Stimulated activated naive CD8-positive, alpha-beta T cell treated with anti-CD3 and anti-CD28 coated beads, Interleukin-15, amount 100 ng/mL, for 72 hours (primary cell): ENCODE measurements at places on chromosomes 6 and 20.

- DNase-seq: peak; percentile 70
Observed at GRCh38 chr6:148203970-148204369, 138.7 kb upstream of the SASH1 start.

GRCh38 chr6:121823437-121823851, 388.0 kb downstream of the GJA1 start:
- DNase-seq: no peak

DNA sequence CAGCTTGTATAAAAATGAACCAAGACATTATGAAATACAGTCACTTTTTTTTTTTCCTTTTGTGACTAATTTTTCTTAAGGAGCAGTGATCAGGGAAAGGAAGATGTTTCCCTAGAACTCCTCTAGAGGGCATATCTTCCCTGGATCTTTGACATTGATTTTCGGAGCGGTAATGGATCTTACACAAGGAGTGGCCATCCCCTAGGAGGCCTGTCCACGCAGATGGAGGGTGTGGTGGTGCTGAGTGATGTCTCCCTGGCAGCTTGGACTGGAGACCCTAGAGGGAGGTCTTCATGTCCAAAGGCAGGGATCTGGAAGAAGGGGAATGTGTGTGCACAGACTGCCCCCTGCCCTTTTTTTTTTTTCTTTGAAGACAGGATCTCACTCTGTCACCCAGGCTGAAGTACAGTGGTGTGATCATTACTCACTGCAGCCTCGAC, 7.0 kb upstream of the KIFC1 start:
- no peak for DNase-seq

GRCh38 chr6:163729127-163729872, 314.8 kb downstream of the QKI start:
- DNase-seq: no peak

DNA sequence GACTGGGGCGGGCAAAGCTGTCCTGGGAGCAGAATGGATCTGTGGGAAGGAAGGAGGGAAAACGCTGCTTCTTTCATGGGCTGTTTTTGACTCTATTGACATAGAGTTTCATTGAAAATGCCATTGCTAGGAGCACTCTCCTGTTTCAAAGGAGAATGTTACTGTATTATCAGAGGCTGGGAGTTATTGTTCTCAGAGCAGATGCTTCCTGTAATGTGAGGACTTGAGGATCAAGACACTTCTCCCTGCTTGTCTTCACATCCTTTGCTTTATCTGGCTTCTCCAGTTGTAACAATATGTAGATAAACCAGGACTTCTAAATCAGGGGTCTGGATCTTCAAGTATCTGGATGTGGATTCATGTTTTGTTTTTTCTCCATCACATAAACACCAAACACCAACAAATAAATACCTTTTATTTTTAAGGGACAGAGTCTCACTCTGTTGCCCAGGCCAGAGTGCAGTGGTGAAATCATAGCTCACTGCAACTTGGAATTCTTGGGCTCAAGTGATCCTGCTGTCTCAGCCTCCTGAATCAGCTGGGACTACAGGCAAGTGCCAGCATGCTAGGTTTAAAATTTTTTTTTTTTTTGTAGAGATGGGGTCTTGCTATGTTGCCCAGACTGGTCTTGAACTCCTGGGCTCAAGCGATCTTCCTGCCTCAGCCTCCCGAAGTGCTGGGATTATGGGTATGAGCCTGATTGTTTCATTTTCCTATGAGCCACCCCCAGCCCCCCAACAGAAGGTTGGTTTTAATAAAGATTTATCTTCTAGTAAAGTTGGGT, 3.9 kb downstream of the CD109 start:
- DNase-seq: no peak

- peak; percentile 7 for DNase-seq
Observed at GRCh38 chr20:32969356-32970114, 34.7 kb downstream of the SUN5 start.

DNA sequence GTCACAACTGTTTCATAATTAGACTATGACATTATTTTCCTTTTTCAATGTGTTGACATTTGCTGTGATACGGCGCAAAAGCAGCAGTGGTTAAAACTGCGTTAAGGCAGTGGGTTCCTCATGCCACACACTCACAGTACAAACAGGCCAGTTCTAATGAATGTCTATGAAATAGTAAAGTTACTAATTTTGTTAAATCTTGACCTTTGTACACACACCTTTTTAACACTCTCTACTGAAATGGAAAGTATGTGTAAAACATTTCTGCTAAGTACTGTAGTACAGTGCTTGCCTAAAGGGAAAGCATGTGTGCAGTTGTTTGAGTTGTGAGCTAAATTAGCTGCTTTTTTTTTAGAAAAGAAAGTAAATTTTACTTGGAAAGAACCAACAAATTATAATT, 60.3 kb downstream of the CDS2 start:
- DNase-seq: no peak

DNA sequence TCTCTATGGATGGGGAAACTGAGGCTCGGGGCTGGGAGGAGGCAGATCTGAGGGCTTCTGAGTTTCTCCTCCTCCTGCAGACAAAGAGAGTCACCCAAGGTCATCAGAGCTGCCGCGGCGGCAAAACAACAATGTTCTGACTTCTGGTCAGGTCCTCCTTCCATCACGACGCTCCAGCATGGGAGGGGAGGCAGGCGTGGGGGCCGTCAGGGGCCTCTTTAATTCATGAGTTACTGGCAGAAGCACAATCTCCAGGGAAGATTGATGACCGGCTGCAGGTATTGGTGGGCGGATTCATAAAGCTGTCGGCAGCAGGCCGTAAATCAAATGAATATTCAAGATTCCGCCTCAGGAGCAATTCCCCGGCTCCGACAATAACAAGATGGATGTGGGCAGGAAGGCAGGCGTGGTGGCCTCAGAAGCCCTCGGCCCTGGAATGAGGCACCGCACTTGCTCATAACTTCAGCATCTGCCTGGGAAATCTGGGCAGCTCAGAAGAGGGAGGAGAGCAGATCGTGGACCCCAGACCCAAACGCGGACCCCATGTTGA, 19.1 kb downstream of the PCK1 start:
- no peak for DNase-seq

- no peak for DNase-seq
Observed at GRCh38 chr20:32779500-32780211, 17.5 kb downstream of the DNMT3B start.

- peak; percentile 53 for DNase-seq
Observed at GRCh38 chr6:30615219-30615957, 1.7 kb downstream of the PPP1R10 start.

DNA sequence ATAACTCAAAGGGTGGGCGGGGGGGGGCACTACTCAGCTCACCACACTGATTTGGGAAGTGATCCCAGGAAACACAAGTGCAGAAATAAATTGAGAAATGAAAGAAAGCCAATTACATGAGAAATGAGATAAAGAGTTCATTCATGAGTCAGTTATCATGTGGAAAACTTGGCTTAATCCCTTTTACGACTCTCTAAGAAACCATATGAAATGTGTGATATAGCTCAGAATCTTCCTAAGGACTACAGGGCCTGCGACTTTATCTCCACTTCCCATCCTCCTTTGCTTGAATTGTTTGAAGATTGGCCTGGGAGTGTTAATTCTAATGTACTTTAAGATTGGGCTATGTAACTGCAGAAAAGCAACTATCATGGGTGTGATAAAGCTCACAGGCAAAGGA, 3.6 kb upstream of the BTN2A2 start:
- no peak for DNase-seq

GRCh38 chr20:21396599-21397340, 556 bp downstream of the NKX2-4 start:
- no peak for DNase-seq

DNA sequence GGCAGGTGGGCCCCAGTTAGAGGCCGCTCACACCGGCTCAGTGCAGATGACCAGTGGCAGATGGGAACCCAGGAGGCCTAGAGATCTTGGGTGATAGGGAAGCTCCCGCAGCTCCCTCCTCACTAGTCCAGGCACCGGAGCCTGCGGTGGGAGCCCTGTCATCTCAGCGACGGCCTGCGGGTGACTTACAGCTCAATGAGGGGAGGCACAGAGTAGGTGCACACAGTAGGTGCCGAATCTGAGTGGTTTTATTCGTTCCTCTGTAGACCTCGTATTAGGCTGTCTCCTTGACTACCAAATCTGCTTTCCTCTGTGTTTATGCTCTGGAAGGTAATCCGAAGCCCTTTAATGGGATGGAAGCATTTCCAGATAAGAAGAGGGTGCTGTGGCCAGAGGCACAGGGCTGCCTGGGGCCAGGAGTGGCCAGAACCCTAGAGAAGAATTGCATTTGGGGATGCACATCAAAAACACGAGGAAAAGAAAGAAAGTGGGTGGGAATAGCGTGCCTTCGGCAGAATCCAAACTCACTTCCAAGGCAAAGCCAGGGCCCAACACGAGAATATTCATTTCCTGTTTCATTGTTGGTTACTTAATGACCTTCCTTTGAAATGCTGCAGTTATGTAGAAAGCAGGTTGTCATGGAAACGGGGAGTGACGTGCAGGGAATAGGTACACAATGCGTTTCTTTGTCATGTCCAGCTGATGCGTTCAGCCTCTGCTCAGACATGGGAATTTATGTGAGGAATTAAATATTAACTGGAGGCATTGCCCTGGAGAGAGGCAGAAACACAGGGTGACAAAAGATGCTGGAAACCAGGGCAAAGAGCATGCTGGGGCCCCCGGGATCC, 24.7 kb downstream of the MYT1 start:
- no peak for DNase-seq

DNA sequence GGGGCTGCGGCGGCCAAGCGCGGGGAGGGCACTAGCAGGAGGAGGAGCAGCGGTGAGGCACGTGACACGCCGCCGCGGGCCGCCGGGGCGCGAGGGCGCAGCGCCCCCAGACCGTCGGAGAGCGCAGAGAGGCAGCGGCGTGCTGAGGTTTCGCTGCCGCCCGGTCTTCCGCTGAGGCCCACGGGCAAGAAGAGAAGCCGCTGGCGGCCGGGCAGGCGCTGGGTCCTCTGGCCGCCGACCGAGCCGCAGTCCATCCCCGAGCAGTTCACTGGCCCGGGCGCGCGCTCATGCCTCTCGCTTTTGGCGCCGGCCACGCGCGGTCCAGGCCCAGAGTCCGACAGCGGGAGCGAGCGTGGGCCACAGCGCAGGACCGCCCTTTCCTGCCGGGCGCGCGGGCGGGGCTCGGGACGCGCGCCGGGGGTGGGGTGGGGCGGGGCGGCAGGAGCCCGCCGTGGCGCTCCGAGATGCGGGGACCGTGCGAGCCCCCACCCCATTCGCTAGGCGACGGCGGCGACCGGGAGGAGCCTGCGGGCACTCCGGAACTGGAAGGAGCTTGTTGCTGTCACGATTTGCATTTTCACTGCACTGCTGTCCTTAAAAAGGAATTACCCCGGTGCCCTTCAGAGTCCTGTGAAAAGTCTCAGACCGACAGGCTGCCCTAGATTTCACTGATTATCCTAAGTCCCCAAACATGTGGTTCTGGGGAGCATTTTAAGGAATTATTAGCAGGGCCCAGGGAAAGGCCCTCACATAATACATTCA, at the start of gene MCUR1:
MCUR1 (minus strand) TSS at position 382 of the 762 bp plus-strand sequence; CDS start at position 254, 128 bp downstream.
- DNase-seq: peak; percentile 85

DNA sequence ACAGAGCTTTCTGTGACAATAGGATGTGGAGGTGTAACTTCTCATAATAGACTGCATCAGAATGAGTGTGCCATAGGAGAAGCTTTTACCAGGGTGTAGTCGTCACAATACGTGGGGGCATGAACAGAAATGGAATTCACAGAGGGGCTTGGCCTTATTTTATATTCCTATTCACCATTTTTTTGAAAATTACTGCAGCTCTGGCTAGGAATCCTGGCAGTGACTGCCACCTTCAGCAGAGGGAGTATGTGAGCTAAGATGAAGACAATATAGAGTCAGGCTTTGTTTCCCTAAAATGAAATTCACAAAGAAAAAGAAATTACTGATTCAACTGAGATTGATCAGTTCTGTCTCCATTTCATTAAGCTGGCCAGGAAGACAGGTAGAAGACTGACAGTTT, 13.9 kb downstream of the TOMM6 start:
- DNase-seq: no peak

DNA sequence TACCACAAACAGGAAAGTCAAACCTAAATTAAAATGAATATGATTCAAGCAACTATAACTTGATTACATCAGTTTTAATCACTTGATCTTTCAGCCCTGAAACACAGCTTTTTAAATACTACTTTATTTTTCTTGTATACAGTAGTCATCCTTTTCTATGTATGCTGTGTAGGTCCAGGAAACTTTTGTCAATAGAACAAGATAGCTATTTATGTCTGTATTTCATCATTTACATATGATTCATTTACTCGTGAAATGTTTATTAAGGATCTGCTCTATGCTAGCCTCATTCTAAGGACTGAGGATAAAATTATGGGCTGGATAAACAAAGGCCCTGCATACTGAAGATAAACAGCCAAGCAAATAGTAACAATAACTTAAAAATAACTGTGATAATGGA, 930.2 kb downstream of the TFAP2A start:
- no peak for DNase-seq

GRCh38 chr6:99614430-99615186, 8.0 kb downstream of the PRDM13 start:
- DNase-seq: peak; percentile 26

DNA sequence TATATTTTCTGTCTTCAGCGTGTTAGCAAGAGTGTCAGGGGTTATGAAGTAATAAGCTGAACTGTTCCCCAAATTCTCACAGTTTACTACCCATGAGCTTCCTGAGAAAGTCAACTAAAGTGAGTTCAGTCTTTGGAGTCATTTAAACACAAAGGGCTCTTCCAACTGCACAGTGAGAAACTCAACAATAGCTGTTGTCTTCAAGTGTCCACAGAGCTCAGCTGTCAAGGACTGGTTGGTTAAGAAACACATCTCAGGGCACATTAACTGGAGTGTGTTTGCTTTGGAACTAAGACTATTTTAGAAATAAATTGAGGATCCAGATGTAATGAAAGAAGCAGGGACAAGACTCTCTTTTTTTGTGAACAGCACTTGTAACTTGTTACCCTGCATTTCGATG, 241.4 kb upstream of the SOX4 start:
- DNase-seq: no peak

DNA sequence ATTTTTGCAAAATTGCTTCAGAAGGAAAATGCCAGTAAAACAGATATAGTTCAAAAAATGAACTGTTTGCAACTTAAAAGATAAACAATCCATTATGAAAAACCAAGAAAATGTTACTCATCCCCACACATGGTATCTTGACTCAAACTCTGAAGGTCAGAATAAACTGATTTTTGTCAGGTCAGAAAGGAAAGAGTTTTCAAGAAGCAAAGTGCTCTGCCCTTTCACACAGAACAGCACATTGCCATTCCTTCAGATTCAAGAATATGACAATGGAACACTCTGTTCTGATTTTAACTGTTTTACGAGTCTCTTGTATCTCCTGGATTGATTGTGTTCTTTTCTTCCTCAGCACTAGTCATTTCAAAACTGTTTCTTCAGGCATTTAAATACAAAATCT, 33.8 kb upstream of the NT5E start:
- no peak for DNase-seq

- no peak for DNase-seq
Observed at GRCh38 chr6:168726312-168726856, 285.4 kb downstream of the SMOC2 start.

- DNase-seq: no peak
Observed at GRCh38 chr6:166306378-166307081, 1.7 kb downstream of the PRR18 start.

GRCh38 chr6:140782941-140783340, 1349.8 kb upstream of the GJE1 start:
- DNase-seq: no peak

GRCh38 chr6:7261852-7262461, 51.0 kb downstream of the SSR1 start:
- no peak for DNase-seq

- peak; percentile 36 for DNase-seq
Observed at GRCh38 chr6:36120979-36121786, 9.1 kb upstream of the MAPK13 start.
